Esophagus mucosa (tissue), 1 donor: ENCODE measurements at places on chromosomes 16 and 17. TPM values are rescaled to one million over a fixed set of nuclear protein-coding genes. Genes with fewer than 3 reads are reported as not detected.
A peak's percentile ranks its signal among the peaks of the same experiment; 100 is the strongest.

- no peak for ATAC-seq
Observed at GRCh38 chr16:74817851-74818250, 43.2 kb upstream of the FA2H start.

DNA sequence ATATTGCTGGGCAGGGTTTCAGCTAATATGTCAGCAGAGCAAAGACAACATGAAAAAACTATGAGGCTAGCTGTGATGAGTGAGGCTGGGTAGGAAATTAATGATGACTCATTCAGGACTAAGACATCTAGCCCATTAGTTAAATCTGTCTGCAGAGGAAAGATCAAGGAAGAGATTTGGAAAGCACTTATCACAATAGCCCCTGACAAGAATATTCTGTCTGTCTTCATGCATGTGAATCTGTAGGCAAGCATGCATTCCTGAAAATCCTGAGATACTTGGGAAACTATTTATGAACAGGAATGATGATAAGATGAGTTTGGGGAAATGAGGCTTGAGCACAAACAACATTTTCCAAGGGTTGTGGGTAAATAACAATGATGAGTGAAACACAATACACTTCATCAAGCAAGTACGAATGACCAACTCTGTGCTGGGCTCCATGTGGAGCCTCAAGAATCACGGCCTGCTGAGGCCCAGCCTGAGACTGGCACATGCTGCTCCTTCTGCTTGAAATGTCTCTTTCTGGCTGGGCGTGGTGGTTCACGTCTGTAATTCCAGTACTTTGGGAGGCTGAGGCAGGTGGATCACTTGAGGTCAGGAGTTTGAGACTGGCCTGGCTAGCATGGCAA is 96.5 kb upstream of the ASIC2 start:
- no peak for ATAC-seq

GRCh38 chr16:29804455-29805231 is 1.7 kb upstream of the MAZ start:
- no peak for ATAC-seq

GRCh38 chr16:10213748-10214147 is 31.5 kb upstream of the GRIN2A start:
- ATAC-seq, result no peak

DNA sequence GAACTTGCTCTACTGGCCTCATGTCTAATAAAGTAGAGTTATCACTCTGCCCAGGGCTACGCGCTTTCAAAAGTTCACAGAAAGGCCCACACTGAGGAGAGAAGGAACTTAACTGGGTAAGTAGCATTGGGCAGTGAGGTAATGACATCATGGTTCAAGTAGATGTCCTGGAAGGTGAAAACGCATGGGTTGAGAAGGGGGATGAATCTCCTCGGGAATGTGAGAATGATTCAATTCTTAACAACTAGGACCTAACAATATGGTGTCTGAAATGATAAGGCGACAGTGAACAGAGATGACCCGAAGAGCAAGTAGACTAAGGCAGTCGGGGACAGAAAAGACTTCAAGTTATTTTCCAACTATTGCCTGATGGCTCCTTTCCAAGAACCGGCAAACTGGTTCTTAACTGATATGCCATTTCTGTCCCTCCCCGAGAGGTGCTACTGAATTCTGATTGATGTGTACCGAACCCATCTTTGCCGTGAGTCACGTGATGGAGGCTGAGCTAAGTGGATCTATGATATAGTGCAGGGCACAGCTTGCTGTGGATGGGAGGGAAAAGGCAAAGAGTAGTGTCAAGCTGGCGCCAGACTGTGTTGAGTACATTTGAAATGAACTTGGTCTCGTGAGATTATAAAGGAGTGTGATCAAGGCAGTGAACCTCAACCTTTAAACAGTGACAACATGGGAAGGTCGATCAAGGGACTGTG is 44.1 kb downstream of the MARCHF10 start:
- no peak for ATAC-seq

DNA sequence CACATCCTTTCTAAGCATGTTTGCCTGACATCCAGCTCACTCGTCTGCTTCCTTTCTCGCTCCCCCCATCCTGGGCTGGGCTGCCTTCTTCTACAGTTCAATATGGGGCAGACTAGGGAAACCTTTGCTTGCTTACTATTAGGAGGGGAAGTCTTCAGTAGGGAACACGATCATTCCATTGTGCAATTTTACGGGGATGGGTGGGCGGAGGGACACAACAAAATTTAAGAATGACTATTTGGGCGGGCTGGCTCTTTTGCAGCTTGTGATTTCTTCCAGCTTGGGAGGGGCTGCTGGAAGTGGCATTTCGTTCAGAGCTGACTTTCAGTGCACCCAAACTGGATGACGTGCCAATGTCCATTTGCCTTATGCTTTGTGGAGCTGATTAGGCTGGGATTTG is 25.4 kb downstream of the PCTP start:
- no peak for ATAC-seq

GRCh38 chr17:20133517-20133916 is 124.4 kb downstream of the SPECC1 start:
- no peak for ATAC-seq

CCL8 gene
- total RNA-seq, result not detected

HSD17B2 gene
- total RNA-seq, result 1.7 TPM

DNA sequence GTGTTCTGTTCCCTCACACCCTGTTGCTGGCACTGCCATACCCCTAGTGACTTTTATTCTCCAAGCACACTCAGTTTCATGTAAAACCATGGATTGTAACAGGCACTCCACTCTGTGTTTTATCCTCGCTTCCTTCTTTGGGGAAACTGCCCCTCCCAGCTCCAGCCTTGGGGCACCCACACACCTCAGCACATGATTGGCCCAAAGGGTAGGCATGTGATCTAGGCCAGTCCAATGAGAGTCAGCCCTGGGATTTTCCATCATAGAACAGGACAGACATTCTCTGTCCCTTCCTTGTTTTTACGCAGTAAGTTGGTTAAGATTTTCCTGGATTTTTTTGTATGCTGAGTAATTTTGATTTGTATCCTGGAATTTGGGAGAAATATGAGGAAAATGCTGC is 115.4 kb downstream of the C16orf95 start:
- no peak for ATAC-seq

- ATAC-seq, result peak; percentile 20
Observed at GRCh38 chr16:65547772-65548446, 426.0 kb upstream of the CDH11 start.

GRCh38 chr17:41629826-41630670 is 5.7 kb upstream of the KRT17 start:
- no peak for ATAC-seq

GRCh38 chr16:70612931-70613330 is 33.4 kb upstream of the IL34 start:
- no peak for ATAC-seq

DNA sequence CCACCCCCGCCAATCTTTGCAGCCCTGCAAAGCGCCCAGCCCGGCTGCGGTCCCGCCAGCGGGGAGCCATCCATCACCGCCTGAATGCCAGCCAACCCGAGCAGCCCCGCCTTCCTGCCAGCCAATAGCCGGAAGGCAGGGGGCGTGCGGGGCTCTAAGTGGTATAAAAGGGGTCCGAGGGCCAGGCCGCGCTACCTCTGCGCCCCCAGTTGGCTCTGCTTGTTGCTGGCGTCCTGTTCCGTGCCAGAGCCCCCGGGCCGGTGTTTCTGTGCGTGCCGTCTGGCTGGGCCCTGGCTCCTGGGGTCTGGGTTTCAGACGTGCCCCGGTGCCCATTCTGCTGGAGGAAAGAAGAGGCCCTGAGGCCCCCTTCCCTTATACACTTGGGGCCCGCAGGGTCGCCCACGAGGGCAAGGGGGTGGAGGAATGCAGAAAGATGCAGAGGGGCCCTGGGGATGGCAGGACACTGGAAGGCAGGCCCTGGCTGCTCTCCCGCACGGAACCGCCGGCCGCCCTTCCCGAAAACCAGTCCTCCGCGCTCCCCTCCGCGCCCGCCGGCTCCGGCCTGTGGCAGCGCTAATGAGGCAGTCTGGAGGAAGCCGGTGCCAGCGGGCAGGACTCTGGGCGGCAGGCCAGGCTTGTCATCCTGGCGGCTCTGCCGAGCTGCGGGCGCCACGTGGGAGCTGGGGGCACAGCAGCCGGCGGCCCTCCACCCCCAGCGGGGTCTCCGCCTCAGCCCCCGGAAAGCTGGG is 14.0 kb downstream of the COPZ2 start:
- ATAC-seq, result peak; percentile 41

ADAM11 gene
- 0.96 TPM for total RNA-seq

DNA sequence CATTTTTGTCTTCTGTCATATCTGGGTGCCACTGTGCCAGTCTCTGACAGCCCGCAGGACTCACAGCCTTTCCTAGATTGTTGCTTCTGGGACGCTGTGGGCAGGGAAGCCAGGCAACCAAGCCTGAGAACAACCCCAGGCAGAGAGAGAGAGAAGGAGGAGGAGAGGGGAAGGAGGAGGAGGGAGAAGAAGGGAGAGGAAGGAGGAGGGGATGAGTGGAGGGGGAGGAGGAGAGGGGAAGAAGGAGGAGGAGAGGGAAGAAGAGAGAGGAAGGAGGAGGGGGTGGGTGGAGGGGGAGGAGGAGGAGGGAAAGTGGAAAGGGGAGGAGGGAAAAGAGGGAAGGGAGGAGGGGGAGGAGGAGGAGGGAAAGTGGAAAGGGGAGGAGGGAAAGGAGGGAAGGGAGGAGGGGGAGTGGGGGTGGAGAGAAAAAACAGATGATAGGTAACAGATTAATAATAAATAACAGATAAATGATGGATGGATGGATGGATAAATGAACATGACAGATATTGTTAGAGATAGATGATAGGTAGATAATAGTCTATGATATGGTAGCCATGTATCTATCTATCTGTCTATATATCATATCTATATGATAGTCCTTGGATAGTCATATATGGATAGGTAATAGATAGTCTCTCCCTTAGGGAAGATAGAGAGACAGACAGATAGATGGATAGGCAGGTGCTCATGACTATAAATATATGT is 29.3 kb downstream of the CLEC19A start:
- ATAC-seq, result no peak

DNA sequence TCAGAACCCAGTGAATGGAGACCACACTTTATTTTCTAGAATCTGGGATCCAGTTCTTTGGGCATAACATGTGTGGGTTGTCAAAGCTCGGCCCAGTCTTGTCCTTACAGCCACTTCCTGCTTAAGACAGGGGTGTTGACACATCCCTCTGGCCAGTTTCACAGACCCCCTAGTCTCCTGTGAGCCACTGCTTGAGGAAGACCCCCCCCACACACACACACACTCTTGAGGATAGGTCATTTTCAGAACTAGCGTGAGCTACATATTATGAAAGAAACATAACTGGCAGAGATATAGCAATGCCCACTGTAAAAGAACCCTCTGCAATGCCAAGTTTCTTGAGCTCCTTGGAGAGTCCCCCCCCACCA is 3.2 kb upstream of the PDK2 start:
- no peak for ATAC-seq

DNA sequence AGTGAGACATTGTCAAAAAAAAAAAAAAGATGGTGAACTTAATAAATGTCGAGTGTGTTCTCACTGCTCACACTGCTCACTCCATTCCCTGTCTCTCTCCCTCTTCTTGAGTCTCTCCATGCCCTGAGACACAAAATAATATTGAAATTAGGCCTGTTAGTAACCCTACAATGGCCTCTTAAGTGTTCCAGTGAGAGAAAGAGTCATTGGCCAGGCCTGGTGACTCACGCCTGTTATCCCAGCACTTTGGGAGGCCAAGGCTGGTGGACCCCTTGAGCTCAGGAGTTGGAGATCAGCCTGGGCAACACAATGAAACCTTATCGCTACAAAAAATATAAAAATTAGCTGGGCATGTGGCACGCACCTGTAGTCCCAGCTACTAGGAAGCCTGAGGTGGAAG is 16.2 kb upstream of the CSF3 start:
- ATAC-seq, result no peak

DNA sequence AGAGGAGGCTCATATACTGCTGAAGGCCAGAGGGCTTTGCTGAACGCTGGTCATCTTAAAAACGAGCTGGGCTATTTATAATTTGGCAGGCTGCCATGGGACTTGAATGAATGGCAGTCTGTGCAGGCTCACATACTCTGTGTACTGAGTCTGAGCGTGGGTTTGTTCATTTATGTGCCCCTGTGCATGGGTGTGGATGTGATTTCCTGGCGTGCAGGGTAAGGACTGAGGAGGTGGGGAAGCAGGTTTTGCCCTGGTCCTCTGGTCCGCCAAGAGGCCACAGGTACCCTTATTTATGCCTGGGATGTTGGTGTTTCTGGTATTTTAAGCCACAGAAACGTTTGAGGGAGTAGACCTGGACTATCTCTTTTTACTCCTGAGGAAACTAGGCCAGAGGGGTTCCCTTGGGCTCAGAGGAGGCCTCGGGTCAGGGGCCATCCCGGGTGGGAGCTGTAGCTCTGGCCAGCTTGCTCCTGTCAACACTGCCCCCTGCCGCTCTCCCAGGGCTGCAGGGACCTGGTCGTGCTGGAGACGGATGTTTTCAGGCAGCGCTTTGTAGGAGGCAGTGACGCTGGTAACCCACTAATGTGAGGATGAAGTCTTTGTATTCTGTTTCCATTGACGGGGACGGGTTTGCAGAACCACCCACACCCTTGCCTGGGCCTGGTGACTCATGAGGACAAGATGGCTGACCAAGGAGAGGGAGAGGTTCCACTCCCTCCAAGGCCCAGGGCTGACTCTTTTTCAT is 184.4 kb downstream of the MSI2 start:
- peak; percentile 93 for ATAC-seq

DNA sequence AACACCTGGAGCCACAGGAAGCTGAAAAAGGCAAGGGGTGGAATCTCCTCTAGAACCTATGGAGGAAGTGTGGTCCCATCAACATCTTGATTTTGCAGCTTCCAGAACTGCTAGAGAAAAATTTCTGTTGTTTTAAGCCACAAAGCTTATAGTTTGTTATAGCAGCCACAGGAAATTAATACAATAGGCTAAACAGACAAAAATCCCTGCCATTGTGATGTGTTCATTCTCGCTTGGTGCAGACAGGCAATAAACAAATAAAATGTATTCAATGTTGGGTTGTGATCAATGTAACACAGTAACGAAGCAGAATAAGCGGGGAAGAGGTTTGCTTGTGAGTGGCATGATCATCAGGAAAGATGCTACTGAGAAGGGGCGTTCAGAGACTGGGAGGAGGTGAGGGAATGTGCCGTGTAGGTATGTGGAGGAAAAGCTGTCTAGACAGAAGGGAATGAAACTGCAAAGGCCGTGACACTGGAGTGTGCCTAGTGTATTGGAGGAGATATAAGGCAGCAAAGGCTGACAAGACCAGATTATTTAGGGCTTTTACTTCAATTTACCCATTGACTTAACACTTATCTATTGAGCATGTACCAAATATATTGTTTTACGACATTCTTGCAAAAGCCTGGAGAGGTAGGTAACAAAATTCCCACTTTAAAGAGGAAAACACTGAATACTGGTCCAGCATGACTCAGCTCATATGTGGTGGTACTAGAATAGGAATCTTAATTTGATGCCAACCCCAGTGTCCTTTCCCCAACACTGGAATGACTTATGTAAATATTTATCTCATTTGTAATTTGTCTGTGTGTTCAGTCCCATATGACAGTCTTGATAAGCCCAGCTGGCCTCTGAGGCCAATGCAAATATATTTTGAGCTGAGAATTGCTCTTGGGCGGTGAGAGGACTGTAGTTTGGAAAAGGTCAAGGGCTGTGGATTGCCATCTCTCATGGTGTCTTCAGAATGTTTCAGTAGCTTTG is 375.9 kb downstream of the CDH13 start:
- no peak for ATAC-seq

CACNG1 gene
- total RNA-seq, result not detected

- ATAC-seq, result no peak
Observed at GRCh38 chr17:29197516-29198272, 17.5 kb upstream of the MYO18A start.

KRT13 gene
- total RNA-seq, result 44,686 TPM

GRCh38 chr17:42476411-42476810 is 17.7 kb downstream of the ATP6V0A1 start:
- no peak for ATAC-seq

GRCh38 chr17:45091778-45092425 is 30.8 kb downstream of the NMT1 start:
- peak; percentile 9 for ATAC-seq

C16orf96 gene
- total RNA-seq, result 0.04 TPM
